T-helper 22 cell (primary cell): ENCODE measurements at places on chromosomes 12 and 14.

GRCh38 chr12:597926-598568 is 65.2 kb downstream of the NINJ2 start:
- no peak for DNase-seq

- no peak for DNase-seq
These were observed 4.2 kb upstream of the CLMN start for GRCh38 chr14:95323917-95324316.

- DNase-seq: no peak
These were observed 129.4 kb upstream of the SRRM4 start for GRCh38 chr12:118851891-118852290.

DNA sequence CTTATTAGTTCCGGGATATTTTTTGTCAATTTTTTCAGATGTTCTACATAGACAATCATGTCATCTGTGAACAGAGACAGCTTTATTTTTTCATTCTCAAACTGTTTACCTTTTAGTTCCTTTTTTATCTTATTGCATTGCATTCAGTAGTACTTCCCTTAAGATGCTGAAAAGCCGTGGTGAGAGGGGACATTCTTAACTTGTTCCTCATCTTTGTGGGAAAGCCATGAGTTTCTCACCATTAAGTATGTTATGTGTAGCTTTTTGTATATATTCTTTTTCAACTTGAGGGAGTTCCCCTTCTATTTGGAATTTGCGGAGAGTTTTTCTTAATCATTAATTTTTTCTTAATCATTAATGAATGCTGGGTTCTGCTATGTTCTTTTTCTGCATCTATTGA is 1727.1 kb upstream of the SEL1L start:
- no peak for DNase-seq

DNA sequence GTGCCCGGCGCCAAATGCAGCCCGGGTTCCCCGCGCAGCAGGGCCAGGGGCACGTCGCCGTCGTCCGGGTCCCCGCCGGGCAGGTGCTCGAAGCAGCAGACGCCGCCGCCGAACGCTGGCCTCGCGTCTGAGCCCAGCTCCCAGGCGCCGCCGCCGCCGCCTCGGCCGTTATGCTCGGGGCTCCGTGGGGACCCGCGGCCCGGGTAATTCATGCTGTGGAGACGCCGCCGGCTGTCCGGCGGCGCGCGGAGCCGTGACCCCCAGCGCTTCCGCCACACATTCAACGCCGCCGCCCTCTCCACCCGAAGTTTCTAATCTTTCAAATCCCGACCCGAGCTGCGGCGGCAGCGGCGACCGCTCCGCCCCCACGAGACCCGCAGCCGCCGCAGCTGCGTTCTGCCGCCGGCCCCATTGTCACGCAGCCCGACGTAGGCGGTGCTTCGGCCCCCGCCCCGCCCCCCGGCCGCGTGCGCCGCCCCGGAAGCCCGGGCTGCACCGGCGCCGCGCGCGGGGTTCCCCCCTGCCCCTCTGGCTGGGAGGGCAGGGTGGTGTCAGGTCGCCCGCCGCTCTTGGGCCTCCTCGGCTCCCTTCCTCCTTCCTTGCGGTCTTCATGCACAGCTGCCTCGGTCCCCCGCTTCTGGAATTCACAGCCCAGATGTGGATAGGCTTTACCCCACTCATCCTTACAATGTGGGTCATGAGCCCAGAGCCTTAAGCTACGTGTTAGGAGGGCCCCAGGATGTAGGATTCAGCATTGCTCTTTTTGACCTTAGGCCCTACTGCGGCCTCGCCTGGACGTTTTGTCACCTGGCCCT is at the start of gene DDHD1:
Gene DDHD1, minus strand, starts transcription at position 437 of the 815 bp plus-strand sequence. Its CDS starts 225 bp downstream, at position 212.
- DNase-seq: peak; percentile 79

DNA sequence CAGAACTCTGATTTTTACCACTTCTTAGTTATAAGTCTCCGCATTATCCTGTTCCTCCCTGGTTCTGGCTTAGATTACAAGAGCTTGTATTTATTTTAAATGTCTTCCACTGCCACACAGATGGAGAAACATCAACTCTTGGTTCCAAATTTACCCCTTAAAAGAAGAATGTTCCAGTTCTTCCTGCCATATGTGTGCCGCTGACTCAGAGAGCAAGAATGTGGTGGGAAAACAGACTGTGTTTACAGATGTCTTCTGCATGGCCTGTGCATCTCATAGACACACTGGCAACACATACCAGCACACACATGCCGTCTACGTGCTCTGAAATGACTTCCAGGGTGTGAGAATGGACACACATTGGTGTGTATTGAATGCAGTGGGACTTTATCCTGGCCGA is 383.0 kb downstream of the LRIG3 start:
- no peak for DNase-seq
